ENCODE measurements at places on chromosomes 13 and 19.

- no peak for DNase-seq
Measured at GRCh38 chr13:97288486-97288900, 66.4 kb downstream of the MBNL2 start.

- no peak for DNase-seq
Measured at GRCh38 chr19:2747349-2747748, 7.5 kb upstream of the SLC39A3 start.

GRCh38 chr13:40445557-40445990 lies 220.9 kb downstream of the FOXO1 start:
- no peak for DNase-seq

DNA sequence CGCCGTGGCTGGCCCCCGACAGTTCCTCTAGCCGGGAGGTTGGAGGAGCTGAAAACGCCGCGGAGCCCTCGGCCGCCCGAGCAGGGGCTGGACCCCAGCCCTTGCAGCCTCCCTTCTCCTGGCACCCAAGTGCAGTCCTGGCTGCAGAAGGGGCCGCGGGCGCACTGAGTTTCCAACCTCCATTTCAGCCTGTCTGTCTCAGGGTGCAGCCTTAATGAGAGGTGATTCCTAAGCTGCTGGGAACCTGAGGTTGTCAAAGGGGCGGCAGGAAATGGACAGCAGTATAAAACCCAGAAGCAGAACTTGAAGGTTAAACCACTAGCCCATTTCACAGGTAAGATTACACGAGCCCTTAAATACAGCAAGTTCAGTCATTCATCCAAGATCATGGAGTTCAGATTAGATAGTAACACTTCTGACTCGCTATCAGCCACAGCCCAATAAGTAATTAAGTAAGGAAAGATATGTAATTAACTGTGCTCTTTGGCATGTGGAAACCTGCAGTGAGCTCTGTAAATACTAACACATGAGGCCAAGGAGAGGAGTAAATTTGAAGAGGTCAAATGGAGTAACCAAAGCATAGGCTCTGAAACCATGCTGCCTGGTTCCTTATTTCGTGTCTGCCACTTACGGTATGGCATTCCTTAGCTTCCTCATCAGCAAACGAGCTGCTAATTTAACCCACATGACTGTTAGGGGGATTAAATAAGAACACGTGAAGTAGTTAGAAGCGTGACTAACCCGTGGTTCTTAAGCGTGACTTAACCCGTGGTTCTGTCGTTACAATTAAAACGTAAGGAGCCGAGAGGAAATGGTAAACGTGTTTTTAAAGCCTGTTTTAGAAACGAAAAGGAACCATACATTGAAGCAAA lies 686 bp downstream of the SETDB2 start:
- peak; percentile 61 for DNase-seq

DNA sequence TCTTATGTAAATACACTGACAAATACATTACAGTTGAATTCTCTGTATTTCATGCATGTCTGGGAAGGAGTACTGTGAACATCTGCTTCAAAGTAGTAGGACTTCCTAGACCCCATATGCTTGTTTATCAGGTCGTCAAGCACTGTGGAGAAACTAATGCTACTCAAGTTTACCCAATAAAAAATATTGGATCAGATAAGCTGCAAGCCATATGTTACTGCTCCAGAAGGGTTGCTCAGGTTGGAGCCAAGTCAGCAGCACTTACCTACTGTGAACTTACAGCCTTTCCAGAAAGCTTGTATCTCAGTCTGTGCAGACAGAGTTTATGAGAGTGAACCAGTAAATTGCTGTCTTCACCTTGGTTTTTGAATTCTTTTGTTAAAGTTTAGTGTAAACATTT lies 36.2 kb downstream of the SLAIN1 start:
- no peak for DNase-seq

GRCh38 chr13:42633495-42633894 lies 59.5 kb downstream of the TNFSF11 start:
- no peak for DNase-seq

DNA sequence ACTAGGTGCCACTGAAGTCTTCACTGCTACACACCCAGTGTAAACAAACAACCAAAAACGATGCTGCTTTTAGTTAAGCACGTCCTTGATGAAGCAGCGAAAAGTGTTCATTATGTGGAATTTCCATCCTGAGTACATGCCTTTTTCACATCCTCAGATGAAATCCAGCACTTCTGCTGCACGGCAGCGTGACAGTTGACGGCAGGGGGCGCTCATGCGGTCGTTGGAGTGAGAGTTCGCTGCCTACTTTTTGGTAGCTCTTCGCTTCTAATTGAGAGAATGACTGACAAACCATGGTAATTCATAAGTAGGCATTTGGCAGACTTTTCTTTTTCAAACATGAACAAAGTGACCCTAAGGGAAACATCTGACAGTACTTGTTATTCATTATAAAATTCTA lies 1124.9 kb downstream of the EFNB2 start:
- peak; percentile 6 for DNase-seq

DNA sequence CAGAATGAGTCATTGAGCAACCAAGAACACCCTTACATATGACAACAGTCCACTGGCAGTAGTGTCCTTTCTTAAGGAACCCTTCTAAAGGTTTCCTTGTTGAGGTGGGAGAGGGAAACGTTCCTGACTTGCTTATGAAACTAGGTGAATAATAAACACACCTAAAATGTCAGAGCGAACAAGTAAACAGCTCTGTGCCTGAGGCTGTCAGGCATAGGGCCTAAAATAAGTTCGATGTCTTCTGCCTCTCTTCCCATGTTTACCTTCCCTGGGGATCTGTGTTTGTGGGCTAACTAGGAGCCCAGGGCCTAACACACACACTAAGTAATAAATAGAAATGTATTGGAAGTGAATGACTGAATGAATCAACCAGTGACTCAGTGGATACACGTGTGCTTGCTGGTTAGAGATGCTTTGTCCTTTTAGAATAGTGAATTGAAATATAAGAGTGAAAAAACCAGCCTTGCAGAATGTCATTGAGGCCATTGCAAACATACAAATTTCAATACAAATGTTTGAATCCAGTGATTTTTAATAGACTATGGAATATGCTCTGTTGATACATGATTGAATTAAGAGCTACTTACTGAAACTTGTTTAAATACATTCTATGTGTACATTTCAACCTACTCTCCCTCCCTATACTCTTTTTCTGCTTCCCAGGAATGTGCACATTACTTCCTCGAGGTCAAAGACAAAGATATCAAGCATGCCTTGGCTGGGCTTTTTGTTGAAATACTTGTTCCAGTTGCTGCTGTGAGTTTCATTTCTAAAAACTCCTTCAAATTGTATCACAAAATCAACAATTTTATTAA lies 102.9 kb downstream of the FRY start:
- no peak for DNase-seq

GRCh38 chr19:49094505-49095482 lies 9.5 kb downstream of the SNRNP70 start:
- DNase-seq, result no peak

DNA sequence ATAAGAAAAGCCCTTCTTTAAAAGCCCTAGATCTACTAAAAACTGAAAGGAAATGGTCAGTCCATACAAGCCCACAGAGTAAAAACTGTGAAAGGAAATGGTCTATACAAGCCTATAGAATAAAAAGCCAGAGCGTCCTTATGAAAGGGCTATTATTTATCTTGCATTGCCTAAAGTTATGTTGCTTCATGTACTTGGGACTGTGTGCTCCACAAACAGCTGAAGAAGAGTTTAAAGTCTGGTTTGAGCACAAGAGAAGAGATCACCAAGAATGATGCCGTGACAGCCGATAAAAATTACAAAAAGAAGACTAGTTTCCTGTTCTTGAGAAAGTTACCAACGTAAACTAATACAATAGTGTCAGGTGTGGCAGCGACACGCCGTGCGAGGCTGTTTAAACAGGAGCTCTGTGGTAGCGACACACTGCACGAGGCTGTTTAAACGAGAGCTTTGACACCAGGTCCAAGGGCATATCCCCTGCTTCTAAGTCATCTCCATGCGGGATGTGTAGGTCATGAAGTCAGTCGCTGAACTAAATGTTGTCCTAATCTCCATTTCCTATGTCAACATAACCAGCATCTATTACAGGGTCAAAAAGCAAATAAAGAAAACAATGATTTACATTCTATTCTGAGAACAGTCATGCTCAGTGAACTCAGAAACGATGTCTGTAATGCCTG lies 24.9 kb downstream of the PCID2 start:
- no peak for DNase-seq

DNA sequence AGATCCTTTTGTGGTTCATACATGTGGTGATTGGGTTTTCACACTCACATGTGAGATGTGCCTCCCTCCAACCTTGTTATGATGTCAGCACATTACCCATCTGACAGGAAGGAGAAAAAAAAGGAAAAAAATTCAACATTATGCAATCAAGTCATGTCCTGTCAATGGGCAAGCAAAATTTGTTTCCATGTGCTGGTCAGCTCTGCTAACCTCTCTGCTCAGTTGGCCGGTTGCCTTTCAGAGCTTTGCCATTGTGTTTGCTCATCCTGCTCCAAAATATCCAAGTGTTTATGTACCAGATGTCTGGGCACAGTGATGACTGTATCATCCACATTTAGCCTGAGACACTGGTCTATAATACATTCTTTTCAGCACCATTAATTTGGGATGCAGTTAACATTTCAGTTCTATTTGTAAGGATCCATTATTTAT lies 27.0 kb upstream of the METTL21C start:
- DNase-seq, result no peak

DNA sequence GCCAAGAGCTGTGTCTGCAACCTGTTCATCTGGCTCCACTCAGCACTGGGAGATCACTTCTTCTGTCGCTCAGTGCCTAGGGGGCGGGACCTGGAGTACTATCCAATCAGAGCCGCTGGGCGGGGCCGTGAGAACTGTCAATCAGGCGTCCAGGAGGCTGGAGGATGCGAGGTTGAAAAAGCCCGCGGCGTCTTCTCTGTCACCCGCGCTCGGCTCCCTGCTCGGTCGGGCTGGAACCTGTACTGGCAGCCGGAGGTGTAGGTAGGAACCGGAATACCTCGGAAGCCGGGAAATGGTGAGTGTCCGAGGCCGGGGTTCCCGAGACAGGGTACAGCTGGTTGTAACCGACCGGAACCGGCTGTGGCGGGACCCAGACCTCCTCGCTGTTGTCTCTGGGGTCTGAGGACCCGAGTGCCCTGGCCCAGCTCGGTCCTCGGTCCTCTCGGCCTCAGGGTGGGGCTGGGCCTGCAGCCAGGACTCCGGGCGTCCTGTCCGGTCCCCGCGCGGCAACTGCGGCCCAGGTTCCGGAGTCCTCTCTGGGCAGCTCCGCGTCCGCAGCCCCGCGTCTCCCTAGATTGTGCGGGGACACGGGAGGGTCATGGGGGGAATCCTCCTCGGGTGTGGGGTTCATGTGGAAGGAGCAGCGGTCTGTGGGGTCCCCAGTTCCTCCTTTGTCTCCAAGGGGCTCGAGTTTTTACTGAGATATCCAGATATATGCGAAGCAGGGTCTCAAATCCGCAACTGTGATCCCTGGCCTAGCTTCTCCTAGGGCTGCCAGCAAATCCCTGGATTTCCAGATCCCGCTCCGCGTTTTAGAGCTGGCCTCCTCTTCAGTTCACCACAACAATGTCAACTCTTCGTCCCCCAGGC lies 42.6 kb downstream of the ZNF627 start:
- DNase-seq, result peak; percentile 90

GRCh38 chr13:80097561-80097960 lies 243.4 kb downstream of the SPRY2 start:
- DNase-seq, result no peak

GRCh38 chr13:19070398-19070735 lies 111.3 kb downstream of the TUBA3C start:
- DNase-seq, result no peak

DNA sequence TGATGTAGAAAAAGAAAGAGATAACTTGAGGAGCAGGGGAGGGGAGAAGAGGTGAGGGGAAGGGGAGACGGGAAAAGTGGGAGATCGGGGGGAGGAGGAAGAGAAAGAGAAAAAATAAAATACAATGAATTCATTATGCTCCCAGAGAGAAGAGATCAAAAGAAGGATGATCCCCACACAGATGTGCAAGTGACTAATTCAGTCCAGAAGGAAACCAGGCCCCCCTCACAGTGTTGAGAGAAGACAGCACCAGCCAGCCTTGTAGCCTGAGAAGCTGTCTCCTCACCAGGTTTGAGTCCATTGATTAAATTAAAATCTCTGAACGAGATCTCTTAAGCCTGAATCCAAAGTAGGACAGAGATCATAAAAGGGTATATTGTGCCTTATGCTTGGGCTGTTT lies 333.7 kb upstream of the NBEA start:
- DNase-seq, result no peak

DNA sequence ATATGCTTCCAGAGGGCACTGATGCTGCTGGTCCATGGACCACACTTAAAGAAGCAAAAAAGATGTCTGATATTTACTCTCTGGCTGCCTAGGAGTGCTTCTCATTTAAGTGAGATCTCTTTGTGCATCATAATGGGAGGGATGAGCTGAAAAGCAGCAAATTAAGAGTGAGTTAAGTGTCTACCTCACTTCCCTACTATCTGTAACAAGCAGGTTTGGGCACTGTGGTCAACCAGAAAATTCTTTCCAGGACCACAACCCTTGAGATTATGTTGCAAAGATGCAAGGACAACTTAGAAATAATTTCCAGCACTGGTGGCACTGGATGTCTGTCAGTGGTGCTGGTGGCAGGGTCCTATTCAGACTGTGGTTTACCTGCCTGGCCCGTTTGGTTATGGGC lies 52.1 kb upstream of the USPL1 start:
- no peak for DNase-seq

DNA sequence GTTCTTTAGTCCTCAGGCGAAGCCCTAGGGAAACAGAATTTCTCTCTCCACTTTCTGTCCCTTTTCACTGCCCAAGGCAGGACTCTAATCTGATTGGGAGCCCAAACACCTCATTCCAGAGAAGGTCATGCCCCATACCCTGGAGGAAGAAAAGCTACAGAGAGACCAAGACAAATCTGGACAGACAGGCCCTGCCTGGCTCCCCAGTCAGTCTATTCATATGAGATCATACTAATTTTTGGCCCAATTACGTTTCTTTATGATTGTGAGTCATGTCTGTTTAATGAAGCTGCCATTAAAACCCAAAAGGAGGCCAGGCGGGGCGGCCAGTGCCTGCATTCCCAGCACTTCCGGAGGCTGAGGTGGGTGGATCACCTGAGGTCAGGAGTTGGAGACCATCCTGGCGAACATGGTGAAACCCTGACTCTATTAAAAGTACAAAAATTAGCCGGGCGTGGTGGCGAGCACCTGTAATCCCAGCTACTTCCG lies 3.3 kb upstream of the AP3D1 start:
- DNase-seq, result no peak

GRCh38 chr19:33177417-33177979 lies 16.6 kb upstream of the LRP3 start:
- no peak for DNase-seq

GRCh38 chr13:65339241-65339640 lies 1890.9 kb downstream of the PCDH9 start:
- no peak for DNase-seq

GRCh38 chr19:50534478-50534877 lies 20.8 kb upstream of the ASPDH start:
- DNase-seq, result no peak

GRCh38 chr19:55494172-55494761 lies 6.0 kb downstream of the SSC5D start:
- DNase-seq, result no peak

DNA sequence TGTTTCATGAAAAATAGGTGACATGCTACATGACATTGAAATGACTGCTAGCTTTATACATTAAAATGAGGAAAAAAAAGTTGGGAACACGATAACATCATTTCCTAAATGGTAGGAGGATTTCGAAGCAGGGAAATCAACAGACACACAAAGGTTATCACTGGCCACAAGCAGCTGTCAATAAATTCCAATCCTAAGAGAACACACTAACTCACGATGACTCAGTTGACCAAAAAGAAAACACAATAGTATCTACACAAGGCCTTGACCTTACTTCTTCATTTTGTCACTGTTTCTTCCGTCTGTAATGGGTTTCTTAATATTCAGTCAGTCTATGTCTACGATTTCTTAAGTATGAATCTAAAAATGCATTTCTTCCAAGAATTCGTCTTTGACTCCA lies 36.5 kb downstream of the STARD13 start:
- DNase-seq, result no peak

All from NCI-H748 treated with DMSO at 0.1 percent for 48 hours (cell line).